ENCODE measurements at places on chromosomes 6 and 20. TPM values are rescaled to one million over a fixed set of nuclear protein-coding genes. Genes with fewer than 3 reads are reported as not detected.

GRCh38 chr6:39196673-39197091, 32.6 kb downstream of the KCNK5 start:
- no peaks in the 10 kb centered on the region for H3K27me3 ChIP-seq
- H3K27ac ChIP-seq = no peak overlapping the region
- no peak overlapping the region for H3K4me3 ChIP-seq
- no peak for DNase-seq
- H3K4me1 ChIP-seq = no peaks in the 10 kb centered on the region

- no peak overlapping the region for H3K27ac ChIP-seq
- H3K4me3 ChIP-seq = no peak overlapping the region
- no peaks in the 10 kb centered on the region for H3K4me1 ChIP-seq
- no peaks in the 10 kb centered on the region for H3K36me3 ChIP-seq
- no peak for DNase-seq
- peaks cover 34% of the 10 kb centered on the region for H3K27me3 ChIP-seq
Measured at GRCh38 chr6:63543982-63544381, 28.3 kb upstream of the LOC128125822 start.

DNA sequence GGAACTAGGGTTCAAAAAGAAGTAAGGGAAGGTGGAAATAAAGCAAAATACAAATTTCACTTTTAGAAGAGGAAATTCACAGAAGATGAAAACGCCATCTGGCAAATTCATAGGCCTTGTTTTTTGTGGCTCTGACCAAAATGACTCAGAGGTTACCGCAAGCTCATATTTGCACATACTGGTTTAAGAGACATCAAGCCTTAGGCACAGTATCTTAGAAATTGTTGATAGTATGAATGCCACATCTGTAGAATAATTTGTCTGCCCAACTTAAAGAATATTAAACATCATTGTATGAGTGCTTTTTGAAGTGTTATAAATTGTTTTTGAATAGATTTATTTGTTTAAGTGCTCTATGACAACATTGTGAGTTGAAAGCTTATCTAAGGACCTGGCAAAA, 10.6 kb downstream of the TAAR1 start:
- no peak overlapping the region for H3K27ac ChIP-seq
- peak; percentile 25 for DNase-seq
- H3K4me3 ChIP-seq = no peak overlapping the region

- peaks cover 2% of the 10 kb centered on the region for H3K36me3 ChIP-seq
- peak overlapping the region; percentile 91 for H3K27ac ChIP-seq
- H3K4me3 ChIP-seq = peak overlapping the region; percentile 93
Measured at GRCh38 chr6:149567194-149567586, 1.0 kb downstream of the GINM1 start.

DNA sequence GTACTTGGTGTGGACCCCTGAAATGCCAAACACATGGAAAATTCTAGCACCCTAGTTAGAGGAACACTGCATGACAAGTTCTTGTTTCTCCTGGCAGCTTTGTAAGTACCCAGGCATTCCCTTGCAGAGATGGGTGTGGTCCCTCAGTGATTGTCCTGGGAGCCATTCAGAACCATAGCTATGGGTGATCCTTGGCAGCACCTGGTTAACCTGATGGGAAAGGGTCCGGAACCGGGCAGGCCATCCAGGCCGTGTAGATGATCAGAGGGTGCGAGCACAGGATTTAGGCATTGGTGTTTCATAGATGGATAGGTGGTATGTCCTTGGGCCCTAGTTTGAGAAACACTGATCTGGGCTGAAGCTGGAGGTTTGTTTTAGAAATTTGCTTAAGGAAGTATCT, 95.8 kb downstream of the RPP40 start:
- H3K27me3 ChIP-seq = no peaks in the 10 kb centered on the region
- peak overlapping the region; percentile 88 for H3K27ac ChIP-seq
- peaks cover 33% of the 10 kb centered on the region for H3K4me1 ChIP-seq
- no peak overlapping the region for H3K4me3 ChIP-seq
- H3K36me3 ChIP-seq = peaks cover 8% of the 10 kb centered on the region

DNA sequence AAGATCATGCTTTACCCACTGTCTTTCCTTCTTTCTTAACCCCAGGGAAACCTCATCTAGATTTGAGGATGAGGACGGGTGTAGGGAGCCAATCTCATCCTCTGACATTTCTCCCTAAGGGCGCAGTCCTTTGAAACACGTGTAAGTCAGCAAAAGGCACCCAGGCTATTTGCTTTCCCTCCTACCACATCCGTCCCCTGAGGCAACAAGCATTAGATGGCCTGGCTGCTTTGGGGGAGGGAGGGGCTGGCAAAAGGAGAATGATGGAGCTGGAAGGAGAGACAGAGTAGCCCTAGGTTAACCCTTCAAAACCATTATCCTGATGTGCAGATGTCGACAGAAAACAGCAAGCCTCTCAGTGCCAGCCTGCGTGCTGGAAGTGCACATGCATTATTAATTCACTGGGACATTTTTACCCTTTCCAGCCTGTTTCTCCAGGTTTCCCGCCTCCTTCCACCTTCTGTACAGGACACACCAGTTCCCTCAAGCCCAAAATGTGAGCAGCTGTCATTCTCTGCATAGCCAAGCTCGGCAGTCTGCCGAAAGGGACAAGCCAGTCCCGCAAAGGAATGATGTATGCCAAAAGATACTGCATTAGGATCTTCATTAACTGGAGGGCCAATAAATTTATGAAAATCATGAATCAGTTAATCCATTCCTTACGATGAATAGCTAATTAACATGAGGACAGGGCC, 547.2 kb downstream of the CD83 start:
- peak; percentile 19 for DNase-seq
- H3K27ac ChIP-seq = peak overlapping the region; percentile 88
- H3K4me3 ChIP-seq = peak overlapping the region; percentile 23
- peaks cover 5% of the 10 kb centered on the region for H3K27me3 ChIP-seq
- peaks cover 2% of the 10 kb centered on the region for H3K36me3 ChIP-seq

DNA sequence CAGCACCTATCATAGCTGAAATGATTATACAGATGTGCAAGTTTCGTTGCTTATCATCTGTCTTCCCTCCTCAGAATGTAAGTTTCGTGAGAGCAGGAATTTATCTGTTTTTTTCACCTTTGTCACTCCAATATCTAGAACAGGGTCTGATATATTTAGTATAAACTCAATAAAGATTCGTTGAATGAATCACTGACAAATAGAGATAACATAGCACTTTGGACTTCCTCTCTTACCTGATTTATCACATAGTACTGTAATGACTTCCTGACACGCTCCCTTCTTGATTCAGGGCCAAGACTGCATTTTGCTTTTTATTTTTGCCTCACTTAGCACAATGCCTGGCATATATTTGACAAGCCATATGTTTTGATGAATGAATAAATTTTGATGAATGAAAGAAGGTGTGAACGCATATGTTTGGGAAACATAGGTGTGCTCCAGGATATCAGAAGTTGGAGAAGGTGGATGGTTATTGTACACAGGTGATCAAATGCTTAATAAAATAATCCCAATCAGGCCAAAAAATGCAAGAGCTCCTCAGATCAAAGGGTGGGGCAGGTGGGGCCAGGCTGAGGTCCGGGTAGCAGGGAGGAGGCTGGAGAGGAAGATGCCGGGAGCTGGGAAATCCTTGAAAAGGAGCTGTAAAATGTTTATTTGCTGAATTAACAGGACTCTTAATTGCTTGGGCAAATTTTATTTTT, 33.0 kb downstream of the PIM1 start:
- no peak overlapping the region for H3K4me3 ChIP-seq
- no peak for DNase-seq

- no peaks in the 10 kb centered on the region for H3K4me1 ChIP-seq
- H3K27ac ChIP-seq = no peak overlapping the region
- H3K27me3 ChIP-seq = no peaks in the 10 kb centered on the region
Measured at GRCh38 chr6:82385102-82385501, 21.5 kb downstream of the TPBG start.

DNA sequence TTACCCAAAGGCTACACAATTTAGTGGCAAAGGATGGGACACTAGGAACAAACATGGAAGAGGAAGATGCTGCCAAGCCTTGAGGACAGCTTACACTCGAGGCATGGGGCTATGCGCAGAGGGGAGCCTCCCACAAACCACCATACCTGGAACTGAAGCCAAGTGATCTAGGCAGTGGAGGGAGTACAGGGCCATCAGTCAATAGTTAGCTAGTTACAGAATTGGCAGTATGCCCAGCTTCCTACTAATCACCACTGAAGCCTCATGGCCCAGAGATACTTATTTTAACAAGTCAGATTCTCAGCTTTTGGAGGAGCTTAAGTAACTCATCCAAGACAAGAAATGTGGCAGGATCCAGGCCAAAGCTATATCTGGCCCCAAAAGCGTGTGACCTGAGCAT, 226.6 kb upstream of the MOCS1 start:
- H3K4me3 ChIP-seq = no peak overlapping the region
- no peaks in the 10 kb centered on the region for H3K4me1 ChIP-seq
- no peak for DNase-seq
- H3K36me3 ChIP-seq = no peaks in the 10 kb centered on the region

DNA sequence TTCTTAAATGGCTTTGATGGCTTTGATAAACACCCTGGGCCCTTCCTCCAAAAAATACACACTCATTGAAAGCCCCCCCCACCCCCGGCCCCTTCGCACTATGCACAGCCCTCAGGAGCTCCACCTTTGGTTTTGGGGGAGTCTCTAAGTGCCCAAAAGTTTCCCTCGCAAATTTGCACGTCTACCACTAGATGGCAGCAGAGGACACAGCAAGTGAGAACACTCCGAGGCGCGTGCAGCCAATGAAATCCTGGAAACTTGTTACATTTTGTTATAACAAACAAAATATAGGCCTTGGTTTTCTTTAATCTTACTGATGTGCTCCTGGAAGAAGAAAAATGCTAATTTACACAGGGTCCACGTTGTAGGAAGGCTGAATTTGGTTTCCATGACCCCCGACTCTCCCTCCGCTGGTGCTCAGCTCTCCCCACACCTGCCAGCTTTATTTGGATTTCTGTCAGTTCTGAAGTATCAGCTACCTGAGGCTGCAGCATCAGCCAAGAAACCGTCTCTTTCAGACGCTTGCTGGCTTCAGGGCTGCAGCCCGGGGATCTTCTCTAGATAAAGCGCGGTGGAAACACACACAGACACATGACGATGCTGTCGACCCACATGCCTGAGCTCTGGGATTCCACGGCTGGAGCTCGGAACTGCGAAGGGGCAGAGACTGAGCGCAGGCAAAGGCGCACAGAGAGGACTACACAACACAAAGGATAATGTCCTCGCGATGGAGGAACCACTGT, 148.3 kb upstream of the RPS6KA2 start:
- peak overlapping the region; percentile 50 for H3K27ac ChIP-seq
- H3K36me3 ChIP-seq = no peaks in the 10 kb centered on the region
- peaks cover 7% of the 10 kb centered on the region for H3K4me1 ChIP-seq
- H3K4me3 ChIP-seq = no peak overlapping the region
- DNase-seq = peak; percentile 75
- peaks cover 2% of the 10 kb centered on the region for H3K27me3 ChIP-seq

- H3K4me1 ChIP-seq = no peaks in the 10 kb centered on the region
- H3K27ac ChIP-seq = no peak overlapping the region
- DNase-seq = no peak
- H3K36me3 ChIP-seq = no peaks in the 10 kb centered on the region
- H3K27me3 ChIP-seq = peaks cover 8% of the 10 kb centered on the region
Measured at GRCh38 chr20:19767070-19767469, 9.0 kb downstream of the RIN2 start.

DNA sequence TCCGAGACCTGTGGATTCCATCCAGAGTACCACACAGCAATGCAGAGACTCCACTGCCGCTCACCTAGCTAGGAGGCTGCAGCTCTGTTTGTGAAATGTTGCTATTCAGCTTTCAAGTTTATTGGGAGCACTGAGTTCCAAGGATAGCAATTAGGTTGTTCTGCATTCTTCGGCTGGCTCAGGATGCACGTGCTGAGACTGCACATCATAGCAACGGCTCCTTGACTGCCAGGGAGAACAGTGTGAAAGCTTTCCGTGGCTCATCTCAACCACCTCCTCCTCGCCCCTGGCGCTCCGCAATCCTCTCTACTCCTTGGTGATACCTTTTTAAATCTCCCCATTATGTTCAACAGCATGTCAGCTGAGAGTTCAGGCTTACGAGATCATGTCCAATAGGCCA, 116.6 kb downstream of the TSHZ2 start:
- H3K27me3 ChIP-seq = no peaks in the 10 kb centered on the region
- H3K4me3 ChIP-seq = no peak overlapping the region
- no peak overlapping the region for H3K27ac ChIP-seq
- no peaks in the 10 kb centered on the region for H3K36me3 ChIP-seq
- no peak for DNase-seq
- peaks cover 4% of the 10 kb centered on the region for H3K4me1 ChIP-seq

DNA sequence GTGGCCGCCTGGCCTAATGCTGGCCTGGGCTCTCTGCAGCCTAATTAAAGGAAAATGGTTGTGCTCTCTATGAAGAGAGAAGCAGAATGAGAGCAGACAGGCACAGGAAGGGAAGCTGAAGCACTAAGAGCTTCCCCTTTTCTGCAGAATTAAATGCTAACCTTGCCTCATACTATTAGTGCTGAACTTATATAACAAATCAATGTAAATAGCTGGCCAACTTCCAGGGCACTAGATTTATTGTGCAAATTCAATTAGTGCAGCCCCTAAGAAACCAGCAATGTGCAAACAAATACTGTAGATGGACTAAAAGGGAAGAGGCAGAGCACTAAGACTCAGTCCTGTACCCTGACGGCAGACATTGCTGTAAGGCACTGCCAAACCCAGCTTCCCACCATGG, 36.1 kb upstream of the INSM1 start:
- DNase-seq = no peak
- no peaks in the 10 kb centered on the region for H3K27me3 ChIP-seq
- no peak overlapping the region for H3K4me3 ChIP-seq
- no peaks in the 10 kb centered on the region for H3K36me3 ChIP-seq
- H3K27ac ChIP-seq = no peak overlapping the region

GRCh38 chr6:23447731-23448130, 678.3 kb upstream of the NRSN1 start:
- no peaks in the 10 kb centered on the region for H3K36me3 ChIP-seq
- no peak overlapping the region for H3K4me3 ChIP-seq
- no peaks in the 10 kb centered on the region for H3K4me1 ChIP-seq
- DNase-seq = no peak
- H3K27me3 ChIP-seq = no peaks in the 10 kb centered on the region

The PPP1R16B gene
- total RNA-seq = 67.4 TPM

The PABPC1L gene
- total RNA-seq = 59.4 TPM

The MTO1 gene
- total RNA-seq = 50.9 TPM

The TBP gene
- 23.6 TPM for total RNA-seq

The MAP7 gene
- total RNA-seq = 2.1 TPM

The C6orf58 gene
- total RNA-seq = not detected

The TPBG gene
- 0.35 TPM for total RNA-seq

The PTPRT gene
- total RNA-seq = not detected

The COL21A1 gene
- total RNA-seq = not detected
